NCI-H1048 (cell line): ENCODE measurements at places on chromosomes 1 and 21.

DNA sequence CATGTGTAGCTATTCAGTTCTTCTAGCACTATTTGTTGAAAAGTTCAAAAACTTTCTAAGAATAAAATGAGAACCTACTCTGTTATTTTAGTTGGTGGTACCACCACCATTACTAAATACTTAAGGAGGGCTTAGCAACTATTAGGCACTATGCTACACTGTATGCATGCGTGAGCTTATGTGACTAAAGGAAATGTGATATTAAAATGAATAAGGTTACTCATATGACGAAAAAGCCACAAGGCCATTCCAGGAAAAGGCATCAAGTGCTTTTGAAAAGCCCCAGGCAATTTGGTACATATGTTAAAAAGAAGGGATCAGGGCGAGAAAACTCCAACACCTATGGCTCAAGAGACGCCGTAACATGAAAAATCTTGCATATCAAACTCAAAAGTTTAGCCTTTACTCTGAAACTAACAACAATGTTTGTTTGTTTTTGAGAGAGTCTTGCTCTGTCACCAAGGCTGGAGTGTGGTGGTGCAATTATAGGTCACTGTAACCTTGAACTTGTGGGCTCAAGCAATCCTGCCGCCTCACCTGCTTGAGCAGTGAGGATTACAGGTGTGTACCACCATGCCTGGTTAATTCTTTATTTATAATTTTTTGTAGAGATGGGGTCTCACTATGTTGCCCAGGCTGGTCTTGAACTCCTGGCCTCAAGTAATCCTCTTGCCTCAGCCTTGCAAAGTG, 42.5 kb downstream of the EPRS1 start:
- DNase-seq = no peak

DNA sequence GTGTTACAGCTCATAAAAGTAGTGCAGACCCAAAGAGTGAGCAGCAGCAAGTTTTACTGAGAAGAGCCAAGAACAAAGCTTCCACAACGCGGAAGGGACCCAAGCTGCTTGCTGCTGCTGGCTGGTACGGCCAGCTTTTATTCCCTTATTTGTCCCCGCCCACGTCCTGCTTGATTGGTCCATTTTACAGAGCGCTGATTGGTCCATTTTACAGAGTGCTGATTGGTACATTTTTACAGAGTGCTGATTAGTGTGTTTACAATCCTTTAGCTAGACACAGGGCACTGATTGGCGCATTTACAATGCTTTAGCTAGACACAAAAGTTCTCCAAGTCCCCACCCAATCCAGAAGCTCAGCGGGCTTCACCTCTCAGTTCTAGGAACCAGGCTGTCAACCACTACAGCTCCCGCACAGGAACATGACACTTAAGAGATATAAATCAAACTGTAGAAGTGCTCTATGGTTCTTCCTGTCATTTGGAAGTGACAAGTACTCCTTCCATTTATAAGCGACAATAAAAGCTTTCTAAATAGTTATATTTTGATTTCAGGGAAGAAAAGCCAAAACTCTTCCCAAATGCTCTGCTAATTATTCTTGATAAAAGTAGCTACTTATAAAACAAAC, 28.5 kb downstream of the RNF115 start:
- DNase-seq = no peak

GRCh38 chr1:64962441-64962840, 3.9 kb downstream of the JAK1 start:
- DNase-seq = no peak

GRCh38 chr1:30756545-30757351, 826 bp downstream of the LAPTM5 start:
- DNase-seq = no peak

GRCh38 chr1:39416609-39417008, 74.8 kb upstream of the BMP8A start:
- no peak for DNase-seq

DNA sequence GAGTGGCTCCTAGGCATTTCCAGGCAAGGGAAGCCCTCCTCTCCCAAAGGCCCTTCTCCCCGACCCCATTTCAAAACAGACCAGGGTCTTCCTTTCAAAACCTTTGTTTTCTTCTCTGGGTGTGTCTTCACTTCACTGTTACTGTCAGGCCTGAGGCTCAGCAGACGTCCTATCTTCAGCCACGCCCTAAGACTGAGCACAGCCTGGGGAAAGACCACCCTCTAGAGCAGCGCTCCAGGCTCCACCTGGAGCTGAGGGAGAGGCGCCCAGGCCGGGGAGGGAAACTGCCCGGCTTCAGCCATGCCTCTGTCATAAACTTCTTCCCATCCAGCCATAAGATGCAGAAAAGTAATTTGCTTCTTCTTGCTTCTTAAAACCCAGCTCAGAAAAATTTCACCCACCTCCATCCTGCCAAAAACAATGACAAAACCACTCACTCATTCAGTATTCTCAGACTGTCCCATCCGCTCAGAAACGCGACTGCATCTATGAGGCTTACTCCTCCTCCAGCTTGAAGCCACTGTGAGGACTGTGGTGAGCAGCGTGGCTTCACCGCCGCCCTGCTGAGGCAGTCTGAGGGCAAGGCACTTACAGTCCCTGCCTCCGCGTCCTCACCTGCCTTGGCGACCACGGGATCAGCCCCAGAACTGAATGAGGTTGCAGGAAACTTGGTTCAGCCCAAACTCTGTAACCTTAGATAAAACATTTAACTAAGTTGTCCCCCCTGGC, 36.1 kb downstream of the VN1R5 start:
- no peak for DNase-seq

DNA sequence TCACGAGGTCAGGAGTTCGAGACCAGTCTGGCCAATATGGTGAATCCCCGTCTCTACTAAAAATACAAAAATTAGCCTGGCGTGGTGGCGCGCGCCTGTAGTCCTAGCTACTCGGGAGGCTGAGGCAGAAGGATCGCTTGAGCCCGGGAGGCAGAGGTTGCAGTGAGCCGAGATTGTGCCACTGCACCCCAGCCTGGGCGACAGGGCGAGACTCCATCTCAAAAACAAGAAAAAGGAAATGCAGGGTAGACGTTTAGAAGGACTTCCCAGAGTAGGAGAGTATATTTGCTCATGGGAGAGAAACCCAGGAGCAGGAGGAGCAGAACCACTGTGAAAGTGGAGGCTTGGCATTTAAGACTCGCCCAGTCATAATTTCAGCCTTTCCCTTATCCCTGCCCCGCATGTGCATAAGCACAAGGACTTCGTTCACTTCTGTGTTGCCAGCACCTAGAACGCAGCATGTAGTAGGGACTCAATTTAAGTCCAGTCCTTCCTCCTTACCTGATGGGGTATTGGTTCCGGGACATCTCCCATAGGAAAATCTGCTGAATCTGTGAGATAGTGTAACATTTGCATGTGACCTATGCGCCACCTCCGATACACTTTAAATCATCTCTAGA, 5.2 kb upstream of the MEF2D start:
- DNase-seq = no peak

DNA sequence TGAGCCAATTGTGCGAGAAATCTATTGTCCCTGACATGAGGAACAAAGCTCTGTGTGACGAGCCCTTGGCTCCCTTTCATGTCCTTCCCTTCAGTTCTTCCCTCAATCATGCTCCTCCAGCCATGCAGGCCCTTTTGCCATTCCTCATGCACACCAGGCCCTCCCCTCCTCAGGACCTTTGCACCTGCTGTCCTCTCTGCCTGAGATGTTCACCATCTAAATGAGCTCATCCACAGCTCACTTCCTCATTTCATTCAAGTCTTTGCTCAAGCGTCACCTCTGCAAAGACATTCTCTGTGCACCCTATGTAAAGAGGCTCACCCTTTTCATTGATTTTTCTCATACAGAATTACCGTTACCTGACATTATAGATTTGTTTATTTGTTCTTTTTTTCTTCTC, 43.7 kb downstream of the C8B start:
- no peak for DNase-seq

DNA sequence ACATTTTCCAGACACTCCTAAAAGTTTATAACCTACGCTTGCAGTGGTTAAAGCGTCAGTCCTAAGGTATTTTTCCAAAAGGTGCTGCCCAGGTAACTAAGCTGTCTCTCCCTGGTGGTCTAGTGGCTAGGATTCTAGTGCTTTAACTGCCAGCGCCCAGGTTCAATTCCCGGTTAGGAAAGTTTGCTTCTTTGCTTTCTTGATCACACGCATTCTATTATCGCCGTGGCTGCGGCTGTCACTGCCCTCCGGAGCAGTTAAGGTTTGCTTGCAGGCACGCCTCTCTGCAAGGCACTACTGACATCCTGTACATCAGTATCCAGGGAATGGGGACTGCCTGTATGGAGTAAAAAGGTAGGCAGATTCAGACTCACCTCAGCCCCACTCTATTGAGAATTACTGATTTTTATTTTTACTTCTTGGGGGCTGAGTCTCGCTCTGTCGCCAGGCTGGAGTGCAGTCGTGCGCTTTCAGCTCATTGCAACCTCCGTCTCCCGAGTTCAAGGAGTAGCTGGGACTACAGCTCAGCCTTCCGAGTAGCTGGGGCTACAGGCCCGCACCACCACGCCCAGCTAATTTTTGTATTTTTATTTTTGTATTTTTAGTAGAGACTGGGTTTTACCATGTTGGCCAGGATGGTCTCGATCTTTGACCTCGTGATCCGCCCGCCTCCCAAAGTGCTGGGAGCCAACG, 53.2 kb upstream of the CFAP126 start:
- no peak for DNase-seq

DNA sequence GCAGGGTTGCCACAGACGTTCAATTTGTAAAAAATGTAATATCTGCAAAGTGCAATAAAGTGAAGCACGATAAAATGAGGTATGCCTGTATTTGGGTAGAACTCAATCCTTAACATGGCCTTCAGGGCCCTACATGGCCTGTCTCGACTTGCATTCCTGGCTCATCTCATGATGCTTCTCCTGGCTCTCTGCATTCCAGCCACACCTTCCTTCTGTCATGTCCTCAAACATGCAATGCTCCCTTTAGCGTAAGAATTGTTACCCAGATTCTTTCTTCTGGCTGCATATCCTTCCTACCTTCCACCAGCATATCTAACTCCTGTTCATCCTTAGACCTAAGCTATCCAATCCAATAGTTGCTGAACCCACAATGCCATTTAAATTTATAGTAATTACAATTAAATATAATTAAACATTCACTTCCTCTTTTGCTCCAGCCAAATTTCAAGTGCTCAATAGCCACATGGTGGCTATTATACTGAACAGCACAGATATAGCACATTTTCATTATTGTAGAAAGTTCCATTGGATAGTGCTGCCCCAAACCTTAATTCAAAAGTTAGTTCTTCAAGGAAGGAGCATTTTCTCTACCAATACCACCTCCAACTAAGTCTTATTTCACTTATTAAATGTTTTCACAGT, 32.6 kb downstream of the FGGY start:
- DNase-seq = no peak

DNA sequence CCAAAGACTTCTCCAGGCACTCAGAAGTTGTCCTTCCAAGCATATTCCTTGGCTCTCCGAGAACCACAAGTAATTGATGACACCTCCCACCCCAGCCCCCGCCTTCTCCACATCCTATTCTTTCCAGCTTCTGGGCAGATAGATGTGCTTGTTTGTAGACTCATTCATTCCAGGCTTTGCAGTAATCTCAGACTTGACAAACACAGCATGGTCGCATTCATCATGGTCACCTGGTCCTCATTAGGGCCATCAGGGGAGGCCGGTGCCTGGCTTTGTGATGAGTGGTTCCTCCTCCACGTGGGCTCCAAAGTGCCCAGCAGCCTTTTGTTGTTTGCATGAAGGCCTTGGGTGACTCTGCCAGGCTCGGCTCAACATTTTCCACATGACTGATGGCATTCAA, 28.5 kb upstream of the KCNE2 start:
- DNase-seq = no peak

GRCh38 chr1:248786156-248786555, 30.6 kb upstream of the LYPD8 start:
- DNase-seq = no peak

- no peak for DNase-seq
Observed at GRCh38 chr1:185016880-185017279, 28.5 kb upstream of the RNF2 start.
